Activated CD4-positive, alpha-beta memory T cell treated with anti-CD3 and anti-CD28 coated beads, Interleukin-2, amount 10 ng/mL, durations not matched to agents 7 days and 5 days (primary cell): ENCODE measurements at places on chromosomes 12 and 14.
A peak's percentile ranks its signal among the peaks of the same experiment; 100 is the strongest.

DNA sequence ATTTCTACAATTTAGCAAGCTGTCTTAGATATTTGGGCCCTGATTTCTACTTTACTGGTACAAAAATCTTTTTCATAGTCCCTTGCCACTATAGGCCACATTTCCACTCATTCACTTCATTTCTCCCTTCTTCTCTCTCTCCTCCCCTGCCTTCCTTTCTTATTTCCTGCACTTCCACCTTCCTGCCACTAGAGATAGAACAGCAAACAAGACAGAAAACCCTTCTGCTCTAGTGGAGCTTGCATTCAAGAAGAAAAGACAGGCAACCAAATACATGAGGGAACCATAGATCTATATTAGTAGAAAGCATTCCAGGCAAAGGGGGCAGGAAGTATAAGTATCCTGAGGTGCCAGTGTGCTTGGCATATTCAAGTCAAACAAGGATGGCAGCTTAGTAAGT lies 623.5 kb downstream of the FLRT2 start:
- no peak for DNase-seq

GRCh38 chr12:31732926-31733548 lies 4.2 kb upstream of the AMN1 start:
- peak; percentile 44 for DNase-seq

- no peak for DNase-seq
These were observed 230.5 kb downstream of the ETNK1 start for GRCh38 chr12:22855456-22855855.

DNA sequence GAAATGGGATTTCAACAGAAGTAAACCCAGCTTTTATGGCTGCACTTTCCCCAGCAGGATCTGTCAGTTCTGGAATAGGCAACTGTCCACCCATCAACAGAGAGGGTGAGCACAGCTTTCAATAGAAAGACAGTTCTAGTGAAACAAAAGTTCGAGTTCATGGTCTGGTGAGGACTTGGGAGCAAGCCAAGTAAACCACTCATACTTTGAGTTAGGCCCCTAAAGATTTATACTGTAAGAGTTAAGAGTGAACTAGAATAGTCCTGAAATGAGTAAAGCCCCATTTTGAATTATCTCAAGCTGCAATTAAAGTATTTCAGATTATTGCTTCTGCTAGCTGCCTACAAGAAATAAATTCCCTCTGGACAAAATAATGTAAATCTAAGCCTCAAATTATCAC lies 82.6 kb downstream of the METTL25 start:
- no peak for DNase-seq

- no peak for DNase-seq
These were observed 328.0 kb upstream of the TMTC1 start for GRCh38 chr12:30111719-30112118.

DNA sequence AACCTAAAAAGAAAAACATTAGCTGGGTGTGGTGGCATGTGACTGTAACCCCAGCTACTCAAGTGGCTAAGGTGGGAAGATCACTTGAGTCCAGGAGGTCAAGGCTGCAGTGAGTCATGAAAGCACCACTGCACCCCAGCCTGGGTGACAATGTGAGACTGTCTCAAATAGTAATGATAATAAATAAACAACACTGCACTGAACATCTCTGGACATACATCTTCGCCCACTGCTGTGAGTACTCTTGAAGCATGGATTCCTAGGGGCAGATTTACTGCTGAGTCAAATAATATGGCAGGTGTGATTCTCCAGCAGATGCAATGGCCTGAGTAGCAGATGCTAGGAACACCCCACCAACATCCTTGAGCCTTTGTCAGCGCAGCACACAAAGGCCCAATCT lies 23.6 kb downstream of the ABCB9 start:
- DNase-seq, result no peak

GRCh38 chr14:31990183-31990857 lies 86.8 kb upstream of the ARHGAP5 start:
- DNase-seq, result no peak

- no peak for DNase-seq
These were observed 180.2 kb downstream of the CRADD start for GRCh38 chr12:93857279-93857938.

GRCh38 chr12:26725276-26725916 lies 107.6 kb downstream of the ITPR2 start:
- no peak for DNase-seq

- DNase-seq, result no peak
These were observed 154.9 kb downstream of the C12orf75 start for GRCh38 chr12:105485321-105485910.
